Activated CD4-positive, alpha-beta T cell treated with anti-CD3 and anti-CD28 coated beads, Interleukin-2, amount 50 U/mL, for 48 hours (primary cell): ENCODE measurements at places on chromosomes 2 and 18.

DNA sequence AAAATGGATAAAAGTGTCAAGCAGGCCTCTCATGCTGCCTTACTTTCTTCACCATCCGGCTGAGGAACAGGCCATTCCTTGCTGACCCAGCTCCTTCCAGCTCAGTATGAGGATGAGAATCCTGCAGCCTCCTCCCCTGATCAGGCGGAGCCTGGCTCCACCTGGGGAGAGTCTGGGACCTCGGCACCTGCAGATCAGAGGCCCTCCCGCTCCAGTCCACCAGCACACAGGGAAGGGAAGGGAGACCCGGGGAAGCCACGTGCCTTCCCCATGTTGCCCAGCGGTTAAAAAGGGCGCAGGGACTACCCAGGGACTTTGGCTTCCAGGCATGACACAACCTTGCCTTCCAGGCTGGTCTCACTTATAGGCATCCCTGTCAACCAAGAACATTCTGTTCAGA lies 172.0 kb downstream of the NDUFA10 start:
- no peak for DNase-seq

DNA sequence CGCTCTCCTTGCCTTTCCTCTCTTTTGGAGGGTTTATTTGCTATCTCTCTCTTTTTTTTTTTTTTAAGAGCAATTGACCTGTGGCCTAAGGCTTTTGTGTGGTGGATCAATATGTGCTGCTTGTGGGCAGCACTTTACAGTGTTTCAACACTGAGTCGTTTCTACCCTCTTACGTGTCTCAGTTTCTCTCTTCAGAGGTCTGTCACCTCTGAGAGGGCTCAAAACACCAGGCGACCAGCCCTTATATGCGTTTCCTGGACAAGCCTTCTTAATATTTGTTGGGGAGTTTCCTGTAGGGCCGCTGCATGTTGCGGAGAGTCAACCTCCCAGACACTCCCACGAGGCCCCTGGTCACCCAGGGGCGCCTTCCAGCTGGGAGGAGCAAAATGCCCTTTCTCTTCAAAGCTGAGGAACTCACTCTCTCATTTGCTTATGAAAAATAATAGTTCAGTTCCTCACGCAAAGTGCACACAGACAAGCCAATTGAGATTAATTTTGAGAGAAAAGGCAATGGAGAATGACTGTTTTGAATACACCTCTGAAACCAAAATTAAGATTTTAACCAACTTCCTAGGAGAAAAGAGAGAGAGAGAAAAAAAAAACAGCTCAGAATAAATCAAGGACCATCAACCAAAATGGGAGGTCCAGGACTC lies 96.3 kb upstream of the B3GNT2 start:
- DNase-seq: no peak

DNA sequence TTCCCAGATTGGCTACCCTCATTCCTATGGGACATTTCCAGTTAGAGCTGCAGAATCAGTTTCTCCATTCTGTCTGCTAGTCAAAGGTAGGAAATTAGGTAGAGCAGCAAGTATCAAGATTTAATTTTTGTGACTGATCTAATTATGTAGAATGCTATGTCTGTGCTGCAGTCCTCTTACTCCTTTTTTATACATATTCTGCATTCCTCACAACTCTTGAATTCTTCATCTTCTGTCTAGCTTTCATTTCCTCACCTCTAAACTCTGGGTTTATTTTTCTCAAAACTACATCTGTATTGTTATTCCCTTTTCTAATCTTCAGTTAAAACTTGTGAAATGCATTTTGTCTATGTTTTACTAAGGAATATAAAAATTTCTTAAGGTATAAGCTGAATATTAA lies 8.6 kb downstream of the SGO2 start:
- DNase-seq: no peak

- no peak for DNase-seq
These were observed 497.2 kb upstream of the ZEB2 start for GRCh38 chr2:145017149-145017548.

- no peak for DNase-seq
These were observed 195.9 kb downstream of the SH3RF3 start for GRCh38 chr2:109324861-109325260.

GRCh38 chr18:62938006-62938405 lies 222.7 kb downstream of the PHLPP1 start:
- DNase-seq: no peak

DNA sequence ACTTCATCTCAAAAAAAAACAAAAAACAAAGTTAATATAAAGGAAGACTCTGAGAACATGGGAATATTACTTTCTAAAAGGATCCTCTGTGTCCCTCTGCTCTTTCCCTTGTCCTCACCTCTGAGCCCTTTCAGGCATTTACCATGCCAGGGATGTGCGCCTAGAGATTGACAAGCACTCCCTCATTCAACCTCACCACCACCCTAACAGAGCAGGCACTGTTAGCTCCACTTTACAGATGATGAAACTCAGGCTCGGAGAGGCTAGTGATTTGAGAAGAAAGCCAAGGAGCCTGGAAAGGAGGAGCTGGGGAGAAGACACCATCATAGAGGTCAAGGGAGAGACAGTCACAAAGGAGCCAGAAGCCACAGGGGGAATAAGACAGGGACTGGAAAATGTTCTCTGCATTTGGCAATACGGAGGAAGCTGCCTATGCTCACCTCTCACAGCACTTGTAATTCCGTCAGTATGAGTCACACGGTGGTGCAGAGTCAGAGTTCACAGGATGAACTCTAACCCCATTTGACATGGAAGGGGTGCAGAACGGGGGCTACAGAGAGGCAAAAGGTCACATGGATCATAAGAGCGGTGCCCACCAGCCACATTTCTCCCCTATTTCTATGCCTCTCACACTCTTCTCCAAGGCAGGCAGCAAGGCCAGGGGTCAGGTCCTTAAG lies 101.8 kb upstream of the NFU1 start:
- no peak for DNase-seq

DNA sequence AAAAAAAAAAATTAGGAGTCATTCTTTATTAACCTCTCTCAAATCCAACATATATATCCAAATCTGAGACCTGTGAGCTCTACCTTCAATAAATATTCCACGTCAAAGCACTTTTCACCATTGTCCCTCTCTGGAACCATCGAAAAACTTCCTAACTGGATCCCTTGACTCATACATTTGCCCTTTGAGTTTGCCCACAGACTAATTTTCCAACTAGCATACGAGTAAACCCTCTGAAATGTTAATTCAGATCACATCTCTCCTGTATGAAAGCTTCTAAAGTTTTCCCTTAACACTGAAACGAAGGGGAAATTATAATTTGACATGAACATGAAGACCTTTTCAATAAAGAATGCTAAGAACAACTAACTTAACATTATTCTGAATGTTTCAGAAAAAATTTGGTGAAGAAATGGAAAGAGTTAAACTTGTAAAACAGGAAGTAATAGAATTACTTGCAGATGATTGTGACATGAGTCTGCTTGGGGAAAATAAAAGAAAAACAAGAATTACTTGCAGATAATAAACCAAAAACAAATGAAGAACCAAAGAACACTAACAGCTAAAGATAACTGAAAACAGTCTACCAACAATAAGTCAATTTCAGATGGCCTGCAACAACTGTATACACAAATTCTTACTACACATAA lies 110.6 kb downstream of the C2orf74 start:
- DNase-seq: no peak

DNA sequence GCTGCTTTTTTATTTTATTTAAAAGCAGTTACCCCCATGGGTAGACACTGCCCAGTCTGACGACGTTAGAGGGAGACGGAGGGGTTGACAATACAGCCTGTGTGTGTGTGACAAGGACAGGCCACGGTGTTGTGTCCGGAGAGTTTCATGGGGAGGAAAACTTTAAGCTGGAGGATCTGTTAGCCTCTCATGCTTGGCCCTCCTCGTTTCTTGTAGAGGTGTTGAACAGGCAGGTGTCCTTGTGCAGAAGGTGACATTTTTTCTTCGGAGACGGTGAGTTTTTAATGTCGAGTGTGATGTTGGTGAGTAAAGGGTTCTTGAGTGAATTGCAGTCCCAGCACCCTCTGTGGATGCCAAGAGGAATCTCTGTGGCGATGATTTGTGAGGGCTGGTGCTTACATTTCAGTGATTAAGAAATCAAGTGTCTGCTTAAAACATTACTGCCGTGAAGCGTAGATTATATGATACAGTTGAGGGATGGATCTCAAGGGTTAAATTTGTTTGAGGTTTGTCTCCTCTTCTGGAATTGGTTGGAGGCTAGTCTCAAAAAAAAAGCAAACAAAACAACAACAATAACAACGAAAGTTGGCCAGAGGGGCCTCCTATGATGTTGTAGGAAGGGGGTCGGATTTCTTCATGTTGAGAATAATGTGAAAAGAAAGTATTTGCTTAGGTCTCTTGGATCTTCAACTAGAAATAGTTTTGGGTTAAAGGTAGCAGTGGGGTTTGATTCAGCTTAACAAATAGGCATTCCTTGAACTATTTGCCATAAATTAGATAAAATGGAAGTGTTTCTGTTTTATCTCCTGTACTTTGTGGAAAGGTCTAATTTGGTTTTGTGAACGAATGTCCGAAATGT lies 1.6 kb downstream of the NCOA1 start:
- DNase-seq: no peak

DNA sequence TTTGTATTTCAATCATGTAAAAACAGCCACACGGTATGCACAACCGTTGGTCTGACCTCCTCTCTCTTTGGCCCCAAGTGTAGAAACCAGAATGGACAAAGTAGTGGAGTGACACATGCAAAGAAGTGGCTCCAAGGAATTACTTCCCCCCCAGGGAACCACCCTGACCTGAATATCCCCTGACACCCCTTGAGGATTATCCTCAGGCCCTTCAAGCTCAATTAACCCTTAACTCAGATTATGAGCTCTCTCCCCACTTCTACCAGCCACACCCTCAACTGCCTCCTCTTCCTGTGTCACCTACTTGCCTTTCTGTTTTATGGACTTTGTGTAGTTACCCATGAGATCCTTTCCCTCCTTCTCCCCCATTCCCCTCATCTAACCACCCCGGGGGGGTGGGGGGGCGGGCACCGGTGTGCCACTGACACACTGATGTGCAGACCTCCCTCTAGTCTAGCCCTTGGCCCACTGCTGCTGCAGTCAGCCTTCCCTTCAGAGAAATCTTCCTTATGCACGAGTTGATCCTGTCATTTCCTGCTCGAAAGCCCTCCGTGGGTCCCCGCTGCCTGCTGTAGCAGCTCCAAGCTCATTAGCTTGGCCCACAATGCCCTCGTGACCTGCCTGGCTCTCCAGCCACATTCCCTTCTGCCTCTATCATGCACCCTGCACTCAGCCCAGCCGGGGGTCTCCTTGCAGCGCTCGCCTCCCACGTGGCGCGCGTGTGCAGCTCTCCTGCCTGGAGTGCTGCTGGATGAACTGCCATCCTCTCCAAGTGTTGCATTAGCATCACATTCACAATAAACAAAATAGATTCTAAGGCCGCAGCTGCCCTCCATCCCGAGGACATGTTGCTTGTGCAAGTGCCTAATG lies 40.1 kb upstream of the TMEM177 start:
- no peak for DNase-seq

GRCh38 chr2:132788310-132788838 lies 118.4 kb upstream of the LYPD1 start:
- no peak for DNase-seq

DNA sequence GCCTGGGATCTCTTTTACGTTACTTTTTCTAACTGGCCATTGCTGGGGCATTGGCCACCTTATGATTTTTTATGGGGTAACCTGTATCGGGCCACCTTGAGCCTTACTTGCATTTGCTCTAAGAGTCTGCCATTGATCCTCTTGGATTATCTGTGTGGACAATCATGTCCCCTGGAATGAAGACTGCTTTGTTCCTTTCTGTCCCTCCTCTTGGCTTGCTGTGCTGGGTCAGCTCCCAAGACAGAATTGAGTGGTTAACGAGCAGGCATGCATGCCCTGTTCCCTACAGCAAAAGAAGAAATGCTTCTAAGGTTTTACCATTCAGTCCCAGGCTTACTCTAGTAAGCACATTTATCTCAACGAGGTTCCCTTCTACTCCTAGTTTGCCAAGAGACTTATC lies 46.3 kb downstream of the MAL start:
- no peak for DNase-seq

DNA sequence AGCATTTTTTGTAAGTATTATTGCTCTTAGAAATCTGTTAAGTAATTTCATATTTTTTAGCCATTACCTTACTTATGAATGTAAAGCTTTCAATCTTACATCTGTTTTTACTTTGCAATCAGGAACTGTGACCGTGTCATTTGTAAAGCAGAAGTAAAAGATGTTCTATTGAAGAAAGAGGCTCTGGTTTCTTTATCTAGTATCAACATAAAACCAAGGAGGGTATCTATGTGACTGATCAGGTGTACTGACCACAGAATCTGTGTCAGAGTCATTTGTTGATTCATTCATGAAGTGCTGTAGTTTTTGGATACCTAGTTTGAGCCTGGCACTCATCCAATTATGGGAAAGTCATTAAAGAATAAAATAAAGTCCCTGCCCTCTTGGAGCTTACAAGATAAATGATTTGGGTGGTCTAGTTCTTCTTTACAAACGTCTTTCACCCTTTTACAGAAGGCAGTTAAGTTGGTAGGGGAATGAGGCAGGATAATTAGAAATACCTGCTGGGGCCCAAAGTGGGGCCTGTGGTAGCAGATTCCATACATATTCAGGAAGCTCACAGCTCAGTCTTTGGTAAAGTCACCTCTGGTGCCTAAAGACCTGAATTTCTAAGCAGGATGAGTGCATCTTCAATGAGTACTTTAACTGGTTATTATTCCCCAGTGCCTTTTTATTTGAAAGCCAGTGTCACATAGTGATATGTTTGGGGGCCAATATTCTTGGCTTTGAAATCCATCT lies 260.6 kb upstream of the NT5C1B start:
- DNase-seq: no peak

- DNase-seq: no peak
These were observed 88.7 kb downstream of the NEDD4L start for GRCh38 chr18:58132595-58133261.

DNA sequence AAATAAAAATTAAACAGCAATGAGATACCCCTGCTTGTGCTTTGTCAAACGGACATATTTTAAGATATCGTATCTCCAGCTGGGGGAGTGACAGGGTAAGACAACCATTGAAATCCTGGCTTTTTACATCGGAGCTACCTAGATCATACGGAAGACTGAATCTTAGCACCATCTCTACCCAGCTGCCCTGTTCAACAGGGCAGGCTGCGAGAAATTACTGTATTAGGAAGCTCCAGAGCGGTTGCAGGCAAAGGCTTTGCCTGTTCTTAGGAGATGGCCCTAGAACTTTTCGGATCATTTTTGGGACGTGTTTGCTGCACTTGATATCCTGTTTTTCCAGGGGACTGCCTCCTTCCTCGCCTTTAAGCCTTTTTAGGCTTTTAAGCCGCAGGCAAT lies 2.0 kb upstream of the PRKCE start:
- DNase-seq: no peak

GRCh38 chr2:152542995-152543481 lies 174.2 kb downstream of the PRPF40A start:
- no peak for DNase-seq
